ENCODE measurements at places on chromosomes 2 and 18.

DNA sequence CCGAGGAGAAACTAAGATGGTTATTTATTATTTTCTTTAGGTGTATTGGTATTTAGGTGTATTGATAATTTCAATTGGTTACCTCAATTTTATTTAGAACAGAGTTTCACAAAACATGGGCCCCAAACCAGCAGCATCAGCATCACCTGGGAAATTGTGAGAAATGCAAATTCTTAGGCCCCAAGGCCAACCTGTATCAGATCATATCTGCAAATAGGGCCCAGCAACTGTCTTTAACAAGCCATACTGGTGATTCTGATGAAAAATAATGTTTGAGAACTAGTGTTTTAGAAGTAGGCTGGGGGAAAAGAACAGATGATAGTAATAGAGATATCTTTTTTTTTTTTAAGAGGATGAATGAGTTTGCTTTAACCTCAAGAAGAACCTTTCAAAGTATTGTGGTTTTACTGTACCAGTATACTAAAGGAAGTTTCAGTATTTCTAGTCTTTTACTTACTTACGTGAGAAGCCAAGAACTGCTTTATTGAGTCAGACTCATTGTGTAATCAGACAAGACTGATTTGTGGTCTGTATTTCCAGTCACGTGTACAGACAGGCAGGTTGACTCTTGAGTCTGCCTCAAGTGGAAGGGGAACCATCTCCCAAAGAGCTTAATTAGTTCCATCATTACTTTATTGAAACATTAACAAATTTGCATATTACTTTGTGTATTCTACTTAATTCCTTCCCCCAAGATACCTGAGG lies 60.4 kb upstream of the GAREM1 start:
- no peak for DNase-seq

- DNase-seq = no peak
Measured at GRCh38 chr18:43588838-43589237, 311.5 kb upstream of the SYT4 start.

DNA sequence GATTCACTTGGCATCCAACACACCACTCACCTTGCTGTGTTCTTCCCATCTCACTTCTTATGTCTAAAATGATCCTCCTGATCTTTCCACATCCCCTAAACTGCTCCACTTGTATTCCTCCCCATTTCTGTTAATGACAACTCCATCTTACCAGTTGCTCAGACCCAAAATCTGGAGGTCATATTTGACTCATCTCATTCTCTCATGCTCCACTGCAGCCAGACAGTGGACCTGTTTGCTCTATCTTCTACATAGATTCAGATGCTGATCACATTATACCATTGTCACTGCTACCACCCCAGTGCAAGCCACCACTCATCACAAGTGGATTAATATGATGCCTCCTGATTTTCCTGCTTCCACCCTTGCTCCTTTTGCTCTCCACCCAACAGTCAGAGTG lies 7.9 kb upstream of the NABP1 start:
- DNase-seq = no peak

DNA sequence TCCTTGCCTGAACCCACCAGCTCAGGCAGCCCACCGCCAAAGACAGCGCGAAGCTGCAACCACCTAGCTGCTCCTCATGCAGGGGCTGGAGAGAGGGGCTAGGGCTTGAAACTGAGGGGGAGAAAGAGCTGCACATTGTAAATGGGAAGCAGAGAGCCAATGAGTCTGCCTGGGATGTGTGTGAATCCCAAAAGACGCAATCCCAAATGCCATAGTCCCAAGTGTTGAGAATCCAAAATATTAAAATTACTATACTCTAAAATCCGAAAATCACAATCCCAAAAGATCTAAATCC lies 9.4 kb downstream of the AMER3 start:
- DNase-seq = no peak

- DNase-seq = no peak
Measured at GRCh38 chr2:55141572-55142413, 90.3 kb downstream of the CLHC1 start.

DNA sequence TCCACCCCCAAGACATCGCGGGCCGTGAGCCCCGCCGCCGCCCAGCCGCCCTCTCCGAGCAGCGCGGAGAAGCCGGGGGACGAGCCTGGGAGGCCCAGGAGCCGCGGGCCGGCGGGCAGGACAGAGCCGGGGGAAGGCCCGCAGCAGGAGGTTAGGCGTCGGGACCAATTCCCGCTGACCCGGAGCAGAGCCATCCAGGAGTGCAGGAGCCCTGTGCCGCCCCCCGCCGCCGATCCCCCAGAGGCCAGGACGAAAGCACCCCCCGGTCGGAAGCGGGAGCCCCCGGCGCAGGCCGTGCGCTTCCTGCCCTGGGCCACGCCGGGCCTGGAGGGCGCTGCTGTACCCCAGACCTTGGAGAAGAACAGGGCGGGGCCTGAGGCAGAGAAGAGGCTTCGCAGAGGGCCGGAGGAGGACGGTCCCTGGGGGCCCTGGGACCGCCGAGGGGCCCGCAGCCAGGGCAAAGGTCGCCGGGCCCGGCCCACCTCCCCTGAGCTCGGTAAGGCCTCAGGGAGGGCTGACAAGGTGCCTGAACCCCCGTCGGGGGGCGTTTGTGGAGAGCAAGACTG lies 14.2 kb downstream of the SPEG start:
- DNase-seq = no peak

DNA sequence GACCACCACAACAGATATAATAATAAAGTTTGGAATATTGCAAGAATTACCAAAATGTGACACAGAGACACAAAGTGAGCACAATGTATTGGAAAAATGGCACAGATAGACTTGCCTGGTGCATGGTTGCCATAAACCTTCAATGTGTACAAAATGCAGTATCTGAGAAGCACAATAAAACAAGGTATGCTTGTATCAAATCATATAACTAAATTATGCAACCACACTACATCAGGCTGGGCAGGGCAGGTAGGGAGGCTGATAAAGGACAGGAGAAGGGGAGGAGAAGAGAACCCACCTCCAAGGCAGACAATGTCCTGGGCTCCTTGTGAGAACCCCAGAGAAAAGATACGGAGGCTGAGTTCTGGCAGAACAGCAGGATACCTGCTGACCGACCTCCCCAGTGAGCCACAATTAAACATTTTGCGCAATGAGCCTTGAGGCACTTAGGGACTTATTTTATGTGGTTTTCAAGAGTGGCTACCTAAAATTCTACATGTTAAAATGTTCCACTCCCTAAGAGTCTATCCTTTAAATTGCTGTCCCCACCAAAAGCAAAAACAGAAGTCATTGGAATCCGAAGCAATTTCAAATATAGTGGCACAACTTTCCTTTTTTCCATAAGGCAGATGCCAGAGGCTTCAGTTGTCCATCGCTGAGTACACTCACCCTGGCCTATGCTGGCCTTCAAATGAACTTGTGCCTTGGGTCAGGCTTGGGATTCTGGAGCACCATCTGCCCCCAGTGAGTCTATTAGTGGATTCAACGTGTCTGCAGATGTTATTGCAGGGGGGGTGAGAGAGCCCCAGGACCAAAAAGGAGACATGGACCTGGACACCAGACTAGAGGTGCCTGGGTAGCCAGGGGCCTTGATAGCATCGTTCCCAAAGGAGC lies 16.8 kb downstream of the WDFY1 start:
- DNase-seq = no peak

All from activated gamma-delta T cell treated with anti-CD3 and anti-CD28 coated beads, Interleukin-2, amount 50 U/mL, for 16 hours (primary cell).